Activated T-cell treated with anti-CD3 and anti-CD28 coated beads, Interleukin-2, amount 50 U/mL, for 4 hours (primary cell): ENCODE measurements at places on chromosomes 16 and 17.

GRCh38 chr16:27366687-27367460 is 35.1 kb upstream of the IL21R start:
- DNase-seq, result no peak

DNA sequence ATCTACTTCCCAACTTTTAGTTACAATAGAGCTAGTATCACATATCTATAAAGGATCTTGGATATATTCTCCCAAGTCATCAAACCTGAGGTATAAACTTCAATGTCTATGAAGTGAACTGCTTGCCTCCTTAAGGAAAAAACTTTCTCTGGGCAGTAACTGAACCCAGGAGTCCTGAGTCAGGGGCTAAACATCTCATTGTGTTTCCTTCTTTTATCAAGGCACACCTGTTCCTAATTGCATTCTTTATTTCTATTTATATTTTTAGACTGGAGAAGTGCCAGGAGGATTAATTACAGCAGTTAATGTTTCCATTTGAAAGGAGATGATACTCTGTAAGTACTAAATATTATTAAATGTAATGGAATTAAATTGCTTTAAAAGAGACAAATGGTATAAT is 98.6 kb downstream of the CDH8 start:
- no peak for DNase-seq

GRCh38 chr17:5561736-5562571 is 22.4 kb downstream of the NLRP1 start:
- no peak for DNase-seq

- no peak for DNase-seq
Observed at GRCh38 chr17:10681866-10682446, 15.4 kb downstream of the SCO1 start.

GRCh38 chr16:888901-889570 is 81.7 kb downstream of the LMF1 start:
- DNase-seq, result no peak

GRCh38 chr17:79053251-79053925 is 21.2 kb upstream of the ENGASE start:
- DNase-seq, result no peak

DNA sequence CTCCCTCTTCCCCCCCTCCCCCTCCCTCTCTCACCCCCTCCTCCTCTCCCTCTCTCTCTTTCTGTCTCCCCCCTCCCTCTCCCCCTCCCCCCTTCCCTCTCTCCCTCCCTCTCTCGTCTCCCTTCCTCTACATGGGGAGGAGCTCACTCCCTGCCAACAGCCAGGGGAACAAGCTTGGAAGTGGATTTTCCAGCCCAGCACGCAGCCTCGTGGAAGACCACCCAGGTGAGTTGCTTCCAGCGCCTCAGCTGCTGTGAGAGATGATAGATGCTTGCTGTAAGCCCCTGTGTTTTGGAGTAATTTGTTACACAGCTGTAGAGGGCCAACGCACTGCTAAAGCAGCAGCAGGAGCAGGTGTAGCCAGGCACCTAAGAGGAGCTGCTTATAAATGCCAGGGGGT is 20.8 kb downstream of the ACTG1 start:
- no peak for DNase-seq

DNA sequence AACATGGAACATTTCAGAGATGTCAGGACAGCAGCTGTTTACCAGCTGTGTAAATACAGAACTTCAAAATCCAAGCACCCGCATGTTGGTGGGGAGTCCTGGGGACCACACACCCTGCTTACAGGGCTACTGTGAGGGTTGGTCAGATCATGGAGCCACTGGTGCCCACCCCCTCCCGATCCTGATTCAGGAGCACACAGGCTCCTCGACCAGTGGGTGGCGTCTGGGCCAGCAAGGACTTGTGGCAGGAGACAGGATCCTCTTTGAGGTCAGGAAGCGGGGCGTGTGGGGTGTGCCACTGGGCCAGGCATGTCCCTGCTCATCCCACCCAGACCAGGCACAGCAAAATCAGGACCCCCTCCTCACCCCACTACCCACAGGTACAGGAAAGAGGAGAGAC is 83.6 kb downstream of the SDK2 start:
- DNase-seq, result no peak

- DNase-seq, result no peak
Observed at GRCh38 chr16:86151239-86151851, 252.4 kb downstream of the IRF8 start.

DNA sequence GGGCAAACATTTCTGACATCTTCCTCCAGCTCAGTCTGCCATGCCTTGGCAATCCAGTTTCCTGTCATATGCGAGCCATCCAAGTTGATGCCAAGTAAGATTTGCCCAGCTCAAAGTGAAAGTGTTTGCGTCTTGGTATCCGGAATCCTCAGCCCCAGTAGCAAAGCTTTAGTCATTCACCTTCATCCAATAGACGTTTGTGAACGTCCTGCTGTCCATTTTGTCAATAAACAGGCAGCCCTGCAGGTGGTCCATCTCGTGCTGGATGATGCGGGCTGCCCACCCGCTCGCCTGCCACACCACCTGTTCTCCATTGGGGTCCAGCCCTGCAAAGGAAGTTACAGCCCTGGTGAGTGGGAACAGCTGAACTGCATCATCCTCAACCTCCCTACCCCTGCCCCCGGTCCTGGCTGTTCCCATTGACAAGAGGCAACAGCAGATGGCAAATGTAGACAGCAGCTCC is 1.5 kb downstream of the PDF start:
- DNase-seq, result no peak

DNA sequence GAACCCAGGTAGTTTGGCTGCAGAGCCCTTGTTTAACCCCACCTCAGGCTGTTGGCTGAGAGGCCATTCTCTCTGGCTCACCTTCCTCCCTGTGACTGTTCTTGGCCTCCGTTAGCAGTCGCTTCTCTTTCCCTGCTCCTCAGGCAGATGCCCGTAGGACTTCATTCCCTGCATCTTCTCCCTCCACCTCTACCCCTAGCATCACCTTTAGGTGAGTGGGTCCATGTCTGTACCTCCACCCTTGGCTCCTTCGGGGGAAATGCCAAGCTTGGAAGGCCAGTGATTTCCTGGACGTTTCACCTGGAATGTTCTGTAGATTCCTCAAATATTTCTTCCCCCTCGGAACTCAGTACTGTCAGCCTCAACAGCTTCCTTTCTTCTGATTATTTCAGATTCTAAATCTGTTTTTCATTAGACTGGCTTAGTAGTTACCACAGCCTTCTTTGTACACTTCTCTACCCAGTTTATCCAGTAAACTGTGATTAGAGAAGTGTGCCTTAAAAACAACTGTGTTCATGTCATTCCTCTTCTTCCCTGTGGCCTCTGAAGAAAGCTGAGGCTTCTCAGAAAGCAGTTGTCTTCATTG is 227.9 kb downstream of the MSI2 start:
- no peak for DNase-seq

GRCh38 chr16:85891776-85892166 is 7.2 kb upstream of the IRF8 start:
- no peak for DNase-seq

DNA sequence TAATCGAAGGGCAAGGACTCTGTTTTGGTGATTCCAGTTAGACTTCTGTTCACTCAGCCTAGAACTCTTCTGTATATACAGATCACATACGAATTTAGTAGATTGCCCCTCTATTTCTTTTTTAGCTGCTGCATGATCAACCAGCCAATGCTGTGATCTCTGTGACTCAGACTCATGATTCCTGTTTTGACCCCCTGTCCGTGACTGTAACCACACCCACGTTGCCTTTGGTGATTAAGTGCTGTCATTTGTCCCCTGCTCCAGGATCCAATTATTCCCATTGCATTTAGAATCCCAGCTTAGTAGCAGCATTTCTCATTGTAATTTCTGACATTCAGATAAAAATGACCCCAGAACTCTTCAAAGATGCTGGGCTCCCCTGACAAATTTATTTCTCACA is 545.7 kb downstream of the NPIPA7 start:
- no peak for DNase-seq

DNA sequence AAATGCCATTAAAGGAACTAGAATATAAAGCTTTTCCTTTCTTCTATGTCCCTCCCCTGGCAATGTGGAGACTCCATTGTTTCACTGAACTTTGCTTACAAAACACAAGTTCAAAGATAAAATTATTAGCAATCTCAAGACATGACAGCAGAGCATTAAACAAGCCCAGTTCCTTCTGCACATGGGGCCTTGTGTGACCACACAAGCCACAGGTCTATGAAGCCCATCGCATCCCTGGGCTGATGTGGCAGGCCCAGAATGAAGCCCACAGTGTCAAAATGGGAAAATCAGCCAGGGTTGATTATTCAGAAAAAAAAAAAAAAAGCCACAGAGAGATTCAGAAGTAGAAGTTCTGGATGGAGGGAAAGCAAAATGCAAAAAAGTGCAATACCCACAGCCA is 12.9 kb upstream of the SLC39A11 start:
- no peak for DNase-seq

DNA sequence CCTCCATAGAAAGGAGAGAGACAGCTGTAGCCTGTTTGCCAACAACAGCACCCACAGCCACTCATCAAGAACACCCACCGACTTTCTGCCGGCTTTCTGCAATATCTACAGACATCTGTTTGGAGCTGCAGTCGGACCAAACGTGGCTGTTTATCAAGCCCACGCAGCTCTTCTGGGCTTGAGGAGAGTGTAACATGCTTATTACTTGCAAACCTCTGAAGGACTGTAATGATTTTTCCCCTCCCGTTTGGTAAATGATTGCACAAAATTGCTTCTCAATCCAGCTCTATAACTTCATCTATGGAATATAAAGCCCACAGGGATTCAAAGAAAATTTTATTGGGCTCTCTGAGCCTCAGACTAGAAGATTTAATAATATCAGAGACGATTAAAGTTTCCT is 100.5 kb downstream of the VAT1L start:
- no peak for DNase-seq

DNA sequence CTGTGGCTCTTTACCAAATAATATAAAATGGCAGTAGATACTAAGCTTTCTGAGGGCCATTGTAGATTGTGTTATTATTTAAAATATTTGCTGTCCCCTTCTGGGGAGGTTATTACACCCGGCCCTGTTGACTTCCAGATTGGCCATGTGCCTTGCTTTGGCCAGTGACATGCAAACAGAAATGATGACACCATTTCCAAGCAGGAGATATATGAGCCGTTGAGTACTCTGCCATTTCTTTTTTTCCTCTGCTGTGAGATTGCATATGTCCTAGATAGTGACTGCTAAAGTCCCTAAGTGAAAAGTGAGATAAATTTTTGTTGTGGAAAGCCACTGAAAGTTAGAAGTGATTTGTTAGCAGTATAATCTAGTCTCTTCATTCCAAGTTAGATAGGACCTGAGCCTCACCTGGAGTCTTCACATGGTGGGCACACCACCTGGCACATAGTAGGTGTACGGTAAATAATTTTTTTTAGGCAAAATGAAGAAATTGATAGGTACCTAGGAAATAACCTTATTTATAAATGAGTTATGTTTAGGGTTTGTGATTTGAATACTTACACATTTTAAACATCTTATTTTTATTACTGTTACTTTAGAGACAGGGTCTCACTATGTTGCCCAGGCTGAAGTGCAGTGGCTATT is 204.0 kb upstream of the CACNG5 start:
- no peak for DNase-seq

GRCh38 chr16:70793851-70794502 is 7.0 kb downstream of the VAC14 start:
- no peak for DNase-seq

DNA sequence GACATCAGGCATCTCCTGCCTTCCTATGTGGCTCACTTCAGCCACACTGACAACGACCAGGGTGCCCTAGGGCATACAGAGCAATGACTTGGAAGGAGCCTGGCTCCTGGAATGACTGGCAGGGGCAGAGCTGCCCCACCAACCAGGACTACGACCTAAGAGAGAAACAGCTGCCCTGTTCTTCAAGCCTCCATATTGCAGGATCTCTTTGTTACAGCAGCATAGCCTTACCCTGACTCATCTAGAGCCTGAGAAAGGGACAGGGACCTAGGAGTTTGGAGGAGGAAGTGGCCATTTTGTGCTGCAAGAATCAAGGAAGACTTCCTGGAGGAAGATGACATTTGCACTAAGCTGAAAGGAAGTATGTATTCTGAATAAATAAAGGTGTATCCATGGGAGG is 49.6 kb downstream of the GSG1L start:
- no peak for DNase-seq

GRCh38 chr17:44204441-44204882 is 4.8 kb upstream of the ATXN7L3 start:
- DNase-seq, result no peak

GRCh38 chr16:57592591-57593003 is 35.8 kb upstream of the ADGRG1 start:
- DNase-seq, result peak; percentile 47

DNA sequence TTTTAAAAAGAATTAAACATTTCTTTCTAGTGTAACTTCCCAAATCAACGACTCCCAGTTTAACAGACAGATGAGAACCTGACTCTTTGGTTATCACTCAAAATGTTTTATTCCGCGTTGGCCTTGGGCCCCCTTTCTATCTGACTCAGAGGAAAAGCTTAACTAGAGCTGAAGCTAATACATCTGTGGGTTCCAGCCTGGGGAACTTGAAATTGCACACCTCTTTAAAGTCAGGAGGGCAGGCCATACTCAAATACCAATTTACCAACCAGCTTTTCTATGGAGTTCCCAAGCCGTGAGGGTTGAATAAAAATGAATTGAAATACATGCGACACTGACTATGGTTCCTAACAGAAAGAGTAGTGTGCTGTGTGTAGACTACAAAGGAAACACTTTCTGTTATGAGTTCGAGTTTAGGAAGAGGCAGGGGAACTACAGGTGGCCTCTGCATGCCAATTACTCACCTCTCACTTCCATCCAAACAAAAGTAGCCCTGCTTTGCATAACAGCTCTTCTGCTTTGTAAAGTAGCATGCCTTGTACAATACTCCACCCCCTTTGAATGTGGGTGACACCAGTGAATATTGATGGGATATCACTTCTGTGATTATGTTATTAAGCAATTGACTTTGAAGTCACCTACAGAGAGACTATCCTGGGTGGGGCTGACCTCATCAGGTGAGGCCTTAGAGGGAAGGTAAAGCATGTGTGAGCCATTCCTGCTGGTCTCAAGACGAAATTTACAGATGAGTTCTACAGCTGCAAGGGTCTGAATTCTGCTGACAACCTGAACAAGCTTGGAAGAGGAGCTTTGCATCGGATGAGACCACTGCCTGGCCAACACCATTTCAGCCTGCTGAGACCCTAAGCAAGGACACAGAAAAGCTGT is 92.1 kb downstream of the WDR59 start:
- no peak for DNase-seq

DNA sequence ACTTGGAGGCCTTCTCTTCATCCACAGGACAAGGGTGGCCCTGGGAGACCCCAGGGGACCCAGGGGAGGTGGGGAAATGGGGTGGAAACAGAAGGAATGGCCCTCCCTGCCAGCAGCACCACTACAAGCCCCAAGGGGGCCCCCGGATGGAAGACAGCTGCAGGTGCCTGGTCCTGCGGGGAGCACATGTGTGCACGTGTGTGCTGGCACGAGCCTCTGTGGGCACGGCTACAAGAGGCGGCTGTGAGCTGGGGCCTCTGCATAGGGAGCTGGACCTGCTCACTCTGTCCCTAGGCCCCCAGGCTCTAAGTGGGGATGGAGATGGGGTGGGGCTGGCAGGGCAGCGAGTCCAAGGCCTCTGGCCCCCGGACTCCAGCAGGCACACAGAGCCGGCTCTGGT is 13.2 kb upstream of the AATK start:
- DNase-seq, result no peak

GRCh38 chr16:824601-825000 is 24.1 kb upstream of the GNG13 start:
- no peak for DNase-seq
